ENCODE measurements at places on chromosomes 6 and 20.

GRCh38 chr6:35776364-35777215, at the start of gene CLPSL2:
CLPSL2 (plus strand) TSS chr6:35776598; CDS start chr6:35776619, 21 bp downstream.
- DNase-seq = no peak

- peak; percentile 14 for DNase-seq
Observed at GRCh38 chr20:52242237-52243230, 51.0 kb upstream of the ZFP64 start.

GRCh38 chr6:132763269-132763668, 5.6 kb upstream of the VNN2 start:
- no peak for DNase-seq

DNA sequence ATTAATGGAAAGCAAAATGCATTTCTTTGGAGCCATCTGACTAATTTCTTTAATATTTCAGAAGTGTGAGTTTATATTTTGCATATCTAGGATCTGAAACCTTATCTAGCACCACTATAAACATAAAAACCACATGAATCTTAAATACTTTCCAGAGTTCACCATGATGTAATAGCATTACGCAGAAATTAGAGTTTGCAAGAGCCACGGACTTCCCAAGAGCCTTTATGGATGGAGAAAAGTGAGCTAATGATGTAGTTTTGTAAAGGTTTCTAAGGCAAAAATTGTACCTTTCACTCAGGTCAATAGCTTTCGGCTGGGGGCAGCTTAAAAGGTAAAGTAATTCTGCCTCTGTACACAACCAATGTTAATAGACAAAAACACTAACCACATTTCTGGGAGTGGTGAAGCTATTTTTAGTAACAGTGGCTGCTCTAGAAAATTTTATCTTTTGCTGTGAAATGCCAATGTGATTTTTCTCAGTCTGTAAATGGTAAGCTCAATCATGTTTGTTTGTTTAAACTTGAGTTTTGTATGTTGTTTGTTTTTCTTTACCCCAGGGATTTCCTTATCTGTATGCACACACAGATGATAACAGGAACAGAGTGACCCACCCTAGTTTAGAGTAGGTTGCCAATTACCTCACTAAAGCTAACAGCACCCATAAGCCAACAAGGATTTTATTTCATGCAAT, 80.5 kb downstream of the FILIP1 start:
- peak; percentile 71 for DNase-seq

DNA sequence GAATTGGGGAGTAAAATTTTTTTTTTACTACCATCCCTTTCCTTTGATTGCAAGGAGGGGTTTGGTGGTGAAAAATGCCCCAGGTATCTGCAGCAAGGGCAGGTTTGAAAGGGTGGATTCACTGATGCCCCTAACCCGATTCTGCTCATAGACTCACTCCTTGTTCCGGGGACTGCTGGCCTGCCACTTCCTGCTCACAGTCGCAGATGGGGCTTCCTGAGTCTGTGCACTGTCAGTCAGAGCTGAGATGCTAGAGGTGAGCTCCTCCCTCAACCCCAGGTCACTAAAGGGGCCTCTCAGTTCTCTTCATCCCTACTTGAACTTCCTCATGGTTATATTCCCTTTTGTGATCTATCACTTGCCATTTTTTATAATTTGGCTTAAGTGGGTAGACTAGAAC, 357.9 kb downstream of the FARS2 start:
- no peak for DNase-seq

GRCh38 chr20:19047040-19047950, 165.1 kb upstream of the SLC24A3 start:
- no peak for DNase-seq

DNA sequence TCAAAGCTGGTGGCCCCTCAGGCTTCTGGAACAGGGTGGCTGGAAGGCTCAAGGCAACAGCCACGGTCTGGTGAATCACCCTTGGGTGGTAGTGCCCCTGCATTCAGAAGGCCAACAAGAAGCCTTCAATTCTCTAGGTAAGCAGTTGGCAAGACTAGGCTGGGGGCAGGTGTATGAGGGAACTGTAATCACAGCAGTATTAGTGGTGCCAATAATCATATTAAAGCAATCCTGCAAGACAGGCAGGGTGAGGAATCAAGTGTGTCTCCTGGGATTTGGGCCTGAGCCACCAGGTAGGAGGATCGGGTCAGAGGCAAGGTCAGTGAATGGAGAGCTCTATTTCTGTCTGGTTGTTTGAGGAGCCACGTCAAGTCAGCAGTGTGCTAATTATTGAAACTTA, 24.9 kb upstream of the SCUBE3 start:
- DNase-seq = no peak

DNA sequence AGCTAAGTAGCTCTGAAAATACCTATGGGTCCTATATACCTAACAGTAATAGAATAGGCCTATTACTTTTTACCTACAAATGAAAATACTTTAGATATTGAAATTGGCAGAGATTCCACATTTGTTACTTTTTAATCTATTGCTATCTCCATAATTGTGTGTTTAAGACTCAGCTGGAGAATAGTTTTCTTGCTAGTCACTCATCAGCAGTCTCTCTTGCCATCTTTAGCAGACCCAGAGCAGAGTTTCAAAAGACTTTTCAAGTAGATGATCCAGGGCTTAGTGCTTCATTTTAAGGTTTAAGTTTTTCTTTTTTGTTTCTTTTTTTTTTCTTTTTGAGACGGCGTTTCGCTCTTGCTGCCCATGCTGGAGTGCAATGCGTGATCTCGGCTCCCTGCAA, 12.9 kb downstream of the ANKS1A start:
- no peak for DNase-seq

DNA sequence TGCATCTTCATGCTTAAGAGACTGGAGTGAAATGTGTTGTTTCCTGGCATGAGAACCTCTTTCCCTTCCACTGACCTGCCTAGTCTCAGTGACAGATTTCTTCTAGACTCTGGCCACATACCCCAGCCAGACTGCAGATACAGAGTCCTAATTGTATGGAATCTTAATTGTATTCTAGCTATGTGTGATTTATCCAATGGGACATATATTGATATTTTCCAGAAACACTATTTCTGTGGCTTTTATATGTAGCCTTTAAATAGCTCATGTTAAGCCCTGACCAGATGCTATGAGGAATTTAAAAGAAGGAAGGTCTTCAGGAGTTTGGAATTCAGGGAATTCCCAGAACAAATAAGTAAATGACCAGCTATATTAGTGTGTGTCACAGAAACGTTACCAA, 99.0 kb downstream of the FIG4 start:
- DNase-seq = no peak

DNA sequence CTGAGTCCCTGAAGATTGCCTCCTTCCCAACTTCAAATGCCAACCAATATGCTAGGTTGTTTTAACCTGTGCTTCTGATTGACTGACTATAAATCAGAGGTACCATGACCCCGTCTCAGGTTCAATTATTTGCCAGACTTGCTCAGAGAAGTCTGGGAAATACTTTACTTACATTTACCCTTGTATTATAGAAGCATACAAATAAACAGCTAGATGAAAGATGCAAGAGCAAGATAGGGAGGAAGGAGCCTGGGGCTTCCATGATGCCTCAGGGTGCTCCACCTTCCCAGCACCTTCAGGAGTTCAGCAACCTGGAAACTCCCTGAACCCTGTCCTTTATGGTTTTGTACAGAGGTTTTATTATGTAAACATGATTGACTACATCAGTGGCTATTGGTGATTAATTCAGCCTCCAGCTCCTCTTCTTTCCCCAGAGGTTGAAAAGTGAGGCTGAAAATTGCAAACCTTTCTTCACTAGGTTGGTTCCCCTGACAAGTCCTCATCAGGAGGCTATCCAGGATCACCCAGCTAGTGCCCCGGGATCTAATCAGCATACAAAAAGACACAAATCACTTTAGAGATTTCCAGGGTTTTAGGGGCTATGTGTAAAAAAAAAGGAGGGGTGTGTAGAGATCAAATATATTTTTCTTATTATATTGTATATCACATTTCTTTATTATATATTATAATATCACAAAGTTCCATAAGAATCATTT, 547.7 kb downstream of the EPM2A start:
- no peak for DNase-seq

DNA sequence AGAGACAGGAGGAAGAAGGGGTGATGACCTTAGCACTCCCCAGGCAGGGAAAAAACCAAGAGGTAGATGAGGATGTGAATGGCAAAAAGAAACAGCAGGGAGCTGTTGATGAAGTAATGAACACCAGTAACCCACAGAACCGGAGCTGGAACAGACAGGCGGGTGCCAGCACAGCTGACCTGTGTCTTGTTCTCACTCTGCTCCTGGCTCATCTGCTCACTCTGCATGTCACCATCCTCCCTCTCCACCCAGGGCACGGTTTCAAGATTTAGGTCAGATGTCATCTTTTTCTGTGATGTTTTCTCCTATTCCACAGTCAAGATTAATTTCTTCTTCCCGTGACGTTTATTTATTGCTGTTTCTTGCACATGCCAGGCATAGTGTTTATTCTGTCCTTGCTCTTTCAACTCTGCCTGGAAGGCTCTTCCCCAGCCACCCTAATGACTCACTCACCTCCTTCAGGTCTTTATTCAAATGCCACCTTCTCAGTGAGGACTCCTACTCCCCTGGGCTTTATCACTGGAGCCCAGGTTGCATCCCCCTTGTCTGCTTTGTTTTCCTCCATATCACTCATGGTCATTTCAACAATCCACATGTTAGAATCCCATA, 164.5 kb upstream of the HDAC2 start:
- no peak for DNase-seq

DNA sequence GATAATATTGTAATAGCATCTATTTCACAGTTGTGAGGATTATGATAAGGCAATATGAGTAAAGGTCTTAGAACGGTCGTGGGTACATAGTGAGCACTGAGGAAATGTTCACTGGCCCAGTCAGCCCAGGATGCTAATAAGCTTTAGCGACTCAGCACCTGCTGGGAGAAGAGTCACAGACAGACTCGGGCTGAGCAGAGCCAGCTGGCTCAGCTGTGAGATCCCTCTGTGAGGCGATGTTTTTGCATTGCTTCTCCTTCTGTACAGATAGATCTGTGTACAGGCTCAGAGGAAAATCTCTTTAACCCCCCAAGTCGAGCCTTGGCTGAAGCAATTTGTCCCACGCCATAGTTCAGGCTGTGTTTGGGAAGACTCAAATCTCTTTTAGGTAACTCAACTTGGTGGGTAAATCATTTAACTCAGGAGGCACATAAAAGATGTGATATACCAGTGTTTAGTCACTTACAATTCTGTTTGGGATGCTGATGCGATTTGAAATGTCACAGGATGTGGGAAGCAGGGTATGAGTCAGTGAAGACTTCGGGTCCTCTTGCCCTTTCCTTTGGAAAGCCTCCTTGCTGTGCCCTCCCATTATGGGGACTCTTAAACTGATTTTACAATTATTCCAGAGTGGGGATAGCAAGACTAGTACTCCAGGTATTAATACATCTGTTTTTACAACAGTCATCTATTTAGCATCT, 53.1 kb downstream of the PHACTR1 start:
- DNase-seq = no peak

DNA sequence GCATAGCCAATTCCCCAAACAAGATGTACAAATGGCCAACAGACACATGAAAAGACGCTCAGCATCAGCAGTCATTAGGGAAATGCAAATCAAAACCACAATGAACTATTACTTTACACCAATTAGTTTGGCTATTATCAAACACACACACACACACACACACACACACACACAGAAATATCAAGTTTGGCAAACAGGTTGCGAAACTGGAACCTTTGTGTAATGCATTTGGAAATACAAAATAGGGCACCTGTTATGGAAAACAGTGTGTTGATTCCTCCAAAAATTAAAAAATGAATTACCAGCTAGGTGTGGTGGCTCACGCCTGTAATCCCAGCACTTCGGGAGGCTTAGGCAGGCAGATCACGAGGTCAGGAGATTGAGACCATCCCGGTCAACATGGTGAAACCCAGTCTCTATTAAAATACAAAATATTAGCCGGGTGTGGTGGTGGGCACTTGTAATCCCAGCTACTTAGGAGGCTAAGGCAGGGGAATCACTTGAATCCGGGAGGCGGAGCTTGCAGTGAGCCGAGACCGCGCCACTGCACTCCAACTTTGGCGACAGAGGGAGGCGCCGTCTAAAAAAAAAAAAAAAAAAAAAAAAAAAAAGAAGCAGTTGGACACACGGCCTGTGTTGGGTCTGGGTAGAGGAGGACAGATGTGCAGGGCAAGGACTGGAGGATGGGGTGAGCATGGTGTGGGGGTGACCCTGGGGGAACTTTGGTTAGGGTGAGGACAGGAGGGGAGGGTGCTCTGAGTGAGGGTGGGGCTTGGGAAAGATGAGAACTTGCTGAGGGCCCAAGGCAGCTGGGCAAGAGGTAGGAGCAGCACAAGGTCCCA, 23.8 kb downstream of the HLA-F start:
- no peak for DNase-seq

GRCh38 chr6:29531668-29532067, 27.9 kb downstream of the UBD start:
- no peak for DNase-seq

DNA sequence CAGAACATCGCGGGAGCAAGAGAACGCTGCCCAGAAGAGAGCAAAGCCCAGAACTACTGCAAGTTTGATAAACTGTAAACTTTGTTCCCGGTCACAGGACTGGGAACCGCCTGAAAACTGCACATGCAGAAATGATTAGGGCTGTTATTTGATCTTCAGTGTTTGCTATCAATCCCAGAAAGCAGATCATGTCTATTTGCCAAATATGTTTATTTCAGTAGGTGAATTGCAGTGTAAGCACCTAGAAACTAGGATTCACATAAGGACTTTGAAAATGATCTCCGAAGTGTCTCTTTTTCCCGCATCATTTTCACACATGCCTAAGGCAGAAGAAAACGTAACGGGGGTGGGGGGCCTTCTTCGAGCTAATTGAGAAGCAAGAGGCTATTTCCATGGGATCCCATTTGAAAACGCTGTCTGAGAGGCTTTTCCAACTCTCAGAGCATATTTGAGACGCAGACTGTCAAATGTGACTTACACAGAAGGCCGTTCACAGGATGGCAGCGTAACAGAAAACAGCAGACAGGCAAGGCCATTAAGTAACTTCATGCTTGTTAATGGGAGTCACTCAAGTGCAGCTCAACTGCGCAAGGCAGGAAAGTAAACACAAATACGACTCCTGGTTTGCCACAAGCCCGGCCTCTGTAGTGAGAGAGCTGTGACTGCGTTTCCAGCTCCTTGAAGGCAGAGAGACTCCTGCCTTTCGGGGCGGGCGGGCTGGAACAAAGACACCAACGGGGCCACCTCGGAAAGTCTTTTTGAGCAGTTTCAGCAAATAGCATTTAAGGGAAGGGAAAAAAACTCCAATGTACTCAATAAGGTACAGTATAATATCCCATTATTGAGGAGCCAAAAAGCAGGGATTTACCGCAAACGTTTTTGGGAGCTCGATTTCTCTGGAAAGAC, 144.7 kb upstream of the ZNF217 start:
- no peak for DNase-seq

DNA sequence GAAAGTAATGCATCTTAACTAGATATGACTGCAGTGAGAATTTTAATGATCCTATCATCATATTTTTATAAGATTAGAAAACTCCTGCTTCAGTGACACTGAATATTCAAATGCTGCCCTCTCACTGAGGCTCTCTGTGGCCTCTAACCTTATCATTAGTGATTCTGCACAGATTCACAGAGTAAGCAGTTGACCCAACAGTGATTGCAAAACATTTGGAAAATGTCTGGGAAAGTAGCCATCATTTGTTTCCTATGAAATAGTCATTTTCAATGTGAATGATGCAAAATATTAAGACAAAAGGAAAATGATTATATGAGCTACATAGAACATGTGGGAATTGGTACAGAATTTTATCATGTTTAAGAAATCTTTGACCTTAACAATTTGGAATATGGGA, 210.3 kb downstream of the TBX18 start:
- no peak for DNase-seq

- DNase-seq = no peak
Observed at GRCh38 chr6:43524483-43524961, 7.6 kb downstream of the POLR1C start.

Measured in dermis microvascular lymphatic vessel endothelial cell (primary cell).